Stimulated activated CD8-positive, alpha-beta memory T cell treated with anti-CD3 and anti-CD28 coated beads, Interleukin-4, amount 100 ng/mL, for 1 hour (primary cell): ENCODE measurements at places on chromosomes 11 and 22.

- no peak for DNase-seq
Measured at GRCh38 chr11:121039971-121040613, 16.2 kb downstream of the TBCEL start.

- no peak for DNase-seq
Measured at GRCh38 chr11:103406357-103406756, 297.1 kb downstream of the DYNC2H1 start.

DNA sequence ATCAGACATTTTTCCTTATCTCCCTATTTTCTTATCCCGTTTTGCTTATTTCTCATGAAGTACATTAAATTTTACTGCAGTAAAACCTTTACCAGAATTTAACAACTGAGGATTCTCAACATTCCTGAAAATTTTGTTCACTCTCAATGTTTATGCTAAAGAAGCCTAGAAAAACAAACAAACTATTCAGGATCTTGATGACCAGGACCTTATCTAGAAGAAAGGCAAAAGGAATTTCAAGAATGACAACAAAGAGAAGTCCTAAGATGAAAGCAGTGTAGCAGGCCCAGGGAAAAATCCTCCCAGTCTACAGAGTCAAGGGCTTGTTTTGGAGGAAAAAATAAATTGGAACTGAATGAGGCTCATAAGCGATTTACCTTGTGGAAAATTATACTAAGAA, 283.3 kb upstream of the ARHGAP42 start:
- DNase-seq: no peak

DNA sequence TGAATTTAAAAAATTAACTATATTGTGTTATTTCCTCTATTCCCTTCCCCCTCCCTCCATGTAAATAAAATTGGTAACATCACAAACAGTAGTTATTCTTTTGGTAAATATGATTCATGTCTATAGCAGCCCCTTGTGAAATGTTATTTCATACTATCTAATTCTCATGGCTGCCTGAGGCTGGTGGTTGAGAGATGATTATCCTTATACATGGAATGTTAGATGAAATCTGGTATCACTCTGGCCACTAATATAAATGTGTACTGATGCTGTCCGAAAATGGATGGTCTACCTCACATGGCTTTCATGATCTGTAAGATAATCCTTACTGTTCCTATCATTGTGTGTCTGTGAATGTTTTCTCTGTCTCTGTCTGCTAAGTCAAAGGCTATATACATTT, 25.0 kb upstream of the EXPH5 start:
- DNase-seq: no peak

DNA sequence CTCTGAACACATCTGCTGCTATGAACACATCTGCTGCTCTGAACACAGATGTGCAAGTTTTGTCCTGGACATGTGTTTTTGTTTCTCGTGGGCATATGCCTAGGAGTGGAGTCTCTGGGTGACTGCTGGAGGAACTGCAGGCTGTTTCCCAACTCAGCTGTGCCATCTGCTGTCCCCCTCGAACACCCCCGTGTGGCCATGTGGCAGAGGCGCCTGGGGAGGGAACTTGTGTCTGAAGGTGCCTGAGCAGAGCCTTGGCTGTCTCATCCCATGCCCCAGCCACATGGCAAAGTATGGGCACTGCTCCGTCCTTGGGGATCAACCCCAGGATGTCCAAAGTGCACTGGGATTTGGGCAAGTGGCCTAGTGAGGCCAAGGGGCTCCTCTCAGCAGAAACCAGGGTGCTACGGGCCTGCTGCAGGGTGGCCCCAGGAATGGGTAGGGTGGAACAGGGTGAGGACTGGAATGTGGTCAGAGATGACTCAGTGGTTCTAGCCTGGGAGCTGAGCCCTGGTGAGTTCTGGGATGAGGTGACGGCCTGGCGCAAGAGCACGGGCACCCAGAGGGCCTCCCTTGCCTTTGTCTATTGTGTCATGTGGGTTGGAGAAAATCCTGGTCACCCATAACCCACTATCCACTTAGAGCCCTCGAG, 14.7 kb downstream of the GATD1 start:
- no peak for DNase-seq

- no peak for DNase-seq
Measured at GRCh38 chr11:130514316-130514715, 65.9 kb downstream of the ADAMTS15 start.

- DNase-seq: no peak
Measured at GRCh38 chr22:29386708-29387107, 1.7 kb downstream of the AP1B1 start.

DNA sequence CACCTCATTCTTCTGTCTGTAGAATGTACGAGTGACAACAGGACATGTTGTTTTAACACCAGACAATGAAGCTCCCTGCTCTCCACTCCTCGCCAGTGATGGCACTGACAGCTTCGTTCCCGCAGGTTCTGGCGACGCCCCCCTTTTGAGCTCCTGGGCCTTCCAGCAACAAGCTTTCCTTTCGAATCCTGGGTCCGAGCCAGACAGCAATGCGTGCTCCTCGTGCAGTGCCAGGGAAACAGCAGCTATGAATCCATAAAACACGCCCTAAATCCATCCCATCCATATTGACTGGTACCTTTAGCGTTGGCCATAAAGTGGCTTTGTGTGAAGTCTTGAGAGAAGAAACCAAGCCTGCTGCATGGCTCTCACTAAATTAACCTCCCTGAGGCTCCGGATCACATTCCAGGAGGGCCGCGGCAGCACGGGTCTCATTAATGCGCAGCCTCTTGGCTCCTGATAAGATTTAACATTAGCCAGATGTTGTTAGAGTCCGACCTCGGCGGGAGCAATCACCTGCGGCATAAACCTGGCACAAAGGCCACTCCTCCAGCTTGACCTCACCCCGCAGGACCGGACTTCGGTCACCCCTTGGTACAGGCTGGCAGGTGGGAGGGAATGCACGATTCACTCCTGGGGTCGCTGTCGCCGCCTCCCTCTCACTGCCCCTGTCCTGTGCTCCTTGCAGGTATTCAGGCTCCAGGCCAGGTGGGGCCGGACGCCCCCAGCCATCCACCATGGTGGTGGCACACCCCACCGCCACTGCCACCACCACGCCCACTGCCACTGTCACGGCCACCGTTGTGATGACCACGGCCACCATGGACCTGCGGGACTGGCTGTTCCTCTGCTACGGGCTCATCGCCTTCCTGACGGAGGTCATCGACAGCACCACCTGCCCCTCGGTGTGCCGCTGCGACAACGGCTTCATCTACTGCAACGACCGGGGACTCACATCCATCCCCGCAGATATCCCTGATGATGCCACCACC, 50.1 kb downstream of the MACROD1 start:
- DNase-seq: no peak

GRCh38 chr11:110261195-110262071, 35.0 kb downstream of the RDX start:
- no peak for DNase-seq

GRCh38 chr11:36566407-36567053, 1.3 kb upstream of the RAG1 start:
- DNase-seq: no peak
